Endodermal cell (in vitro differentiated cells): ENCODE measurements at places on chromosomes 6 and 20. TPM values are rescaled to one million over a fixed set of nuclear protein-coding genes. Genes with fewer than 3 reads are reported as not detected.

SLC17A2 gene
- not detected in 2 replicates for total RNA-seq

GRCh38 chr20:8344106-8344505 lies 212.0 kb downstream of the PLCB1 start:
- no peak for DNase-seq

GSTA3 gene
- total RNA-seq: not detected in 3 replicates

NOTCH4 gene
- total RNA-seq: 2.1 and 2.2 TPM in 2 replicates

BRD2 gene
- 184 to 218 TPM (median 209 TPM) in 3 replicates for total RNA-seq

GRCh38 chr20:16362642-16363041 lies 210.6 kb downstream of the KIF16B start:
- no peak for DNase-seq

- no peak for DNase-seq
Observed at GRCh38 chr20:62543470-62544302, 67.9 kb upstream of the GATA5 start.
